WTC11 (cell line): ENCODE measurements at places on chromosomes 6 and 20.
A peak's percentile ranks its signal among the peaks of the same experiment; 100 is the strongest.

GRCh38 chr6:33248643-33248931 is 23.1 kb downstream of the VPS52 start:
- DNase-seq: no peak

GRCh38 chr6:12101048-12101447 is 88.9 kb downstream of the HIVEP1 start:
- no peak for DNase-seq

DNA sequence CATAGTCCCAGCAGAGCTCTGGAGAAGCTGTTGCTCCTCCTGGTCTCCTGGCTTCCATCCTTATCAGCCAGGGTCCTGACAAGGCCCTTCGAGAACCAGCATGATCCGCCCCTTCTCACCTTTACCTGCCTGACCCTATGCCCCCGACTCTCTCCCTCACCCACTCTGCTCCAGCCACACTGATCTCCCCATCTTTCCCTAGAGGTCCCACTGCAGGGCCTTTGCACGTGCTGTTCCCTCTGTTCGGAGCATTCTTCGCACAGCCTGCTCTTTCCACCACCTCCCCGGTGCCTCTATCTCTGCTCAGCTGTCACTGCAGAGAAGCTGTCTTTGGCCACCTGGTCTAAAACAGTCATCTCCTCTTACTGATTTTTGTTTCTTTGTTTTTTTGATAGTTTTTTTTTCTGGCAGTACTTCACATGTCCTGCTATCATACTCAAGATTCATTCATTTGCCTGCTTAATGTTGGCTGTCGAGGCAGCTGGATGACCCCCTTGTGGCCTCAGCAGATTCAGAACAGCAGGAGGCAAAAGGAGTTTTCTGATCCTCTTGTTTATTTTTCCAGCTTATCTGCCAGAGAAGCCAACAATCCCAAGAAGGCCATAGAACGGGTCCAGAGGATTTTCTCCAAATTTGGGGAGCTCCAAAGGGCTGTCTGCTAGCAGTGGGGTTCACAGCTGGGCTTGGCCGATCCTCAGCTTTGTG is 1.6 kb upstream of the PTGIS start:
- DNase-seq: no peak

GRCh38 chr6:168128631-168129291 is 49.7 kb upstream of the FRMD1 start:
- DNase-seq: no peak

DNA sequence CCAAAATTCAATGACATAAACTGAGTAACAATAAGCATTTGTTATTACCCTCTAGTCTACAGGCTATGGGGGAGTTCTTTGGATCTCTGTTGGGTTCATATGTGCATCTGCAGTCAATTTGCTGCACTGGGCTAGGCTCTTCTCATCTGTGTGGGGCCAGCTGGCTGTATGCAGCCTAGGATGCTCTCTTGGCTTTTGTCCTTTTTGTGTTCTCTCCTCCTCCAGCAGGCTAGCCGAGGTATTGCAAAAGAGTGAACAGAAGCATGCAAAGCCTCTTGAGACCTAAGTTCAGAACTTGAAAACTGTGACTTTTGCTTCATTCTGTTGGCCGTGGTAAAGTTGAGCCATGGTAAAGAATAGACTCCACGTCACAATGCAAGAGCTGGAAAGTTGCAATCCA is 62.8 kb upstream of the FOXO3 start:
- peak; percentile 58 for DNase-seq

DNA sequence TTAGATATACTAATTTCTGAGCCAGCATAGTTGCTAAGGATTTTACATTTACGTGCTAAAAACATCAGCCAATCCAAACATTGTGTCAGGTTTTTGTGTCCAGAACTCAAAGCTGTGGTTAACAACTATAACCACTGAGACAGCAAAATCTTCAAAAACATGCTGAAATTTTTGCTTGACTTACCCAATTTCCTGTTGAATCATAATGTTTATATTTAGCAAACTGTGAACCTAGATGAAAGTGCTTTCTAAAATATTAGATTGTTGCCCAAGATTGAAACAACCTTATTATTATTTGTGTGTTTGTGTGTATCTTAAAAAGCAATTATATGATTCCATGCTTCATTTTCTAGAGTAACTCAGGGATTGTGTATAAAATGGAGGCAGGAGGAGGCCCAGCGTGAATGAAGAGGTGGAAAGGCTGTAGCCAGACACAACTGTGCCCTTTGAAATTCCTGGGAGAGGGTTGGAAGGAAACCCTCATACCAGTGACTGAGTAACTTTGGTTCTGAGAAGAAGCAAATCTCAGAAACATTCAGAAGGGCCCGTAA is 48.0 kb downstream of the ARMC2 start:
- DNase-seq: no peak

DNA sequence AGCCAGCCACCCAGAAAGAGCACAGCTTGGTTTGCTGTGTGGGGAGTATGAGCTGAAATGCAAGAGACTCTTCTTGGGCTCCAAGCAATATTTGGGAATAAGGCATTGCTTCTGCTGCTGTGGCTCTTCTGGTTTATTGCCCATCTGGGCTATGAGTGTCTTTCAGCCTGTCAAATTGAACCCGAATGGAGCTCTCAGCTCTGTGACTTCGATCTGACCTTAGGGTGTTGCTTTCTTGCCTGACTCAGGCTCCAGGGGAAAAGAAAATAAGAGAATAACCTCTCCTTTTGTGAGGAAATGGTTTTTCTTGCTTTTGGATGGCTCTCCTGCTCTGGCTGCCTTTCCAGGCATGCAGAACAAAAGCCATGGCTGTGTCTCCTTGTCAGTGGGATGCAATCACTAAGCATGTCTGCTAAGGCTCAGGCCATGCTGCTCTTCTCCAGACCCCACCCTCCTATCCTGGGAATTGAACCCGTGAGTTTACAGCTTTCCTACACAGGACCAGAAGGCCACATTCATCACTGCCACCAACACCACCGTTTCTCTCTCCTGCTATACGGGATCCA is 169.4 kb upstream of the JAG1 start:
- DNase-seq: no peak

GRCh38 chr20:50333812-50334211 is 143.2 kb downstream of the CEBPB start:
- no peak for DNase-seq

DNA sequence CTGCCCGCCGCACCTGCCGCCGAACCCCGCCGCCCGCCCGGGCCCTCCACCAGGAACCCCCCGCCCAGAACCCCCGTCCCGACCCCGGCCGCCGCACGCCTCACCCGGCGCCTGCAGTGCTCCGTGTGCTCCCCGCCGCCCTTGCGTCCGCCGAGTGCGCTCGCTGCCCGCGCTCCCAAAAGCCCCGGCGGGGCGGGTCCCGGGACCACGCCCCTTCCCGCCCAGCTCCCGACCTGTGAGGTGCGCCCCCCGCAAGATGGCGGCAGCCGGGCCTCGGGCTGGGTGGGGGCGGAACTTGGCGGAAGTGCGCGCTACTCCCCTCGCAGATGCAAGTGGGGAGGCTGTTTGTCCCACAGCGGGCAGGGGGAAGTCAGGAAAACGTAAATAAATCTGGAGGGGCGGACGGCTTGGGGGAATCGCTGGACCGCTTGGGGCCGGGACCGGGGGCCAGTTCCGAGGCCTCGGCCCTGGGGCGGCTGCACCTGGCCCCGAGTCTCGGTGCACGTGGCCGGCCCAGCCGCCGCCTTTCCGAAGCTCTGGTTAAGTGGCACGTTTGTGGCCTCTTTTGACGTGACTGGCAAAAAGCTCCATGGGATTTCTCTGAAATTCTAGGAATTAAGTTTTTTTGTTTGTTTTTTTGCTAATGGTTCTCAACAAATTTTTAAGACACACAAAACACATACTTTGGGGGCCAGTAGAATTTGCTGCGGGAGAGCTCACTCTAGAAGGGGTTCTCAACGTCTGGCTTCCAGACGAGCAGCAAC is at the start of gene EZR:
TSS of gene EZR (minus strand) at position 156 of the 764 bp plus-strand sequence. CDS start 1,275 bp downstream, outside the sequence.
- DNase-seq: peak; percentile 86

DNA sequence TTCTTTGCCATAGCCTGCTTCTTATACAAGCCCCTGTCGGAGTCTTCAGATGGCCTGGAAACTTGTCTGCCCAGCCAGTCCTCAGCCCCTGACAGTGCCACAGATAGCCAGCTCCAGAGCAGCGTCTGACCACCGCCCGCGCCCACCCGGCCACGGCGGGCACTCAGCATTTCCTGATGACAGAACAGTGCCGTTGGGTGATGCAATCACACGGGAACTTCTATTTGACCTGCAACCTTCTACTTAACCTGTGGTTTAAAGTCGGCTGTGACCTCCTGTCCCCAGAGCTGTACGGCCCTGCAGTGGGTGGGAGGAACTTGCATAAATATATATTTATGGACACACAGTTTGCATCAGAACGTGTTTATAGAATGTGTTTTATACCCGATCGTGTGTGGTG is 29.5 kb downstream of the SLCO4A1 start:
- DNase-seq: no peak

DNA sequence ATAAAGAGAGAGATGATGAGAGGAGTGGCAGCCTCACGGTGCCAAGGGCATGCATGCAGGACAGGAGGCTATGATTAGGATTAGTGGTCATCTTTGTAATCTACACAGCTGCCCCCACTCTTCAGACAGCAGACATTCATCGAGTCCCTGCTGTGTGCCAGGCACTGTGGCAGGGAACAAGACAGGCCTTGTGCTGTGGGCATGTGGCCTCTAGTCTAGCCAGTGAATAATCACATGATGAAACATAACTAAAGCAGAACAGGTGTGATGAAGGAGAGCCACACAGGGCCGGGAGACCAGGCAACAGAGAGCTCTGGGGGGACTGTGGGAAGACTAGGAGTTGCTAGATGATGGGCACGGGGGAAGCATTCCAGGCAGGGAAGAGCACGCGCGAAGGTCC is 22.2 kb downstream of the TOX2 start:
- DNase-seq: no peak

GRCh38 chr6:150327117-150327774 is 41.6 kb upstream of the IYD start:
- DNase-seq: no peak

GRCh38 chr6:33595001-33595846 is 15.1 kb upstream of the BAK1 start:
- DNase-seq: no peak

GRCh38 chr6:15352845-15353244 is 107.0 kb downstream of the JARID2 start:
- DNase-seq: no peak

DNA sequence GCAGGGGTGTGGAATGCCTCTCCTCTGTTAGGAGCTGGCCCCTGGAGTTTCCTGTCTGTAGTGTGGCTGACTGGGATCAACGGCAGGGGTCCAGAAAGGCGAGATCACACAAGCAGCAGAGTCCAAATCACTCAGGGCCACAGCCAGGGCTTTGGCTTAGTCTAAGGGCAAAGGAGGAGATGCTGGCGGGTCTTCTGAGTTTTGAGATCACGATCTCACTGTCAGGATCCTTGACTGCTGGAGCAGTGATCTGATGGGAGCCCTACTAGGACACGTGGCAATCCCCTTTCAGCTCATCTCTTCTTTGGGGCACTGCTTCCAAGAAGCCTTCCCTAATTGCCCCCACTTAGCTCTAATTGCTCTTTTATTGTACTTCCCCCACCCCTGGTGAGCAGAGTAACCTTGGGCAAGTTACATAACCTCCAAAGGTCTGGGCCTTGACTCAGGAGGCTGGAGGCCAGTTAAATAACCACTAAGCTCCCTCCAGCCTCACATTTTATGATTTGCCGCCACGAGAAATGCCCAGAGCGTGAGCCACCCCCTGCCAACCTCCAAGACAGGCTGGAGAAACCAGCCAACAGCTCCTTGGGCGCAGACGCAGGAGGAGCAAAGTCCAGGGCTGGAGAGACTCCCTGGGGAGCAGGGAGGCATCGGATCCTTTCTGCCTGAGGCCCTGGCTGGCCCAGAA is 12.0 kb downstream of the KCNK5 start:
- DNase-seq: no peak

DNA sequence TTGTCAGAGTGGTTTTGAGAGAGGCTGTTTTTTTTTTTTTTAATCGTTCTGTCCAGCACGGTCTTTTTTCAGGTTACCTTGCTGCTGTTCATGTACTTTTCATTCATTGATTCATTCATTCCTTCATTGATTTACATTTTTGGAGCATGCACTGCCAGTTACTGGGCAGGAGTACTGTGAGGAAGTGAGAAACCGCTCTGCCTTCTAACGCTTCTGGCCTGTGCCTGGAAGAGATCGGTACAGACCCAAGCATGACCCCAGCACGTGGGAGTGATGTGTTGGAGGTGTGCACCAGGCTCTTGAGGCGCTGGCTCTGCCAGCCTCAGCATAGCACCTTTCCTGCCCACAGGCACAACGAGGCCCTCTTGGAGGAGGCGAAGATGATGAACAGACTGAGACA is 9.1 kb downstream of the RIPK1 start:
- DNase-seq: no peak

- no peak for DNase-seq
Observed at GRCh38 chr6:150099546-150099945, 30.6 kb upstream of the ULBP3 start.

GRCh38 chr6:115680621-115681020 is 380.1 kb downstream of the FRK start:
- no peak for DNase-seq

- no peak for DNase-seq
Observed at GRCh38 chr20:25046181-25046641, 11.7 kb downstream of the ACSS1 start.

DNA sequence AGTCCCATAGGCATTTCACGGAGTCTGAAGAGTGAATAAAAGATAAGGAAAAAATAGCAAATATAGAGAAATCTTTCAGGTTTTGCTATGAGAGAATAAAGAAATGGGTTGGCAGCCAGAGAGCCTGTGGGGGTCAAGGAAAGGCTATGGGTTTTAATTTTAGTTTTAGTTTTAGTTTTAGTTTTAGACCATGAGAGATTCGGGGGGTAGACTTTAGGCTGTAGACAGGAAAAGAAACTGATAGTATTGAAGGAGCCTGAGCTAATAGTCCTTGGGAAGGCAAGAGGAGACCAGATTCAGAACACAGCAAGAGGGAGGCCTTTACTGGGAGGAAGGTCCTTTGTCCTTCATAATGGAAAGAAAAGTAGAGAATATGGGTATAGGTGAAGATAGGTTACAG is 19.3 kb downstream of the DOP1A start:
- no peak for DNase-seq

GRCh38 chr6:125658759-125659431 is 90.5 kb upstream of the HEY2 start:
- no peak for DNase-seq

DNA sequence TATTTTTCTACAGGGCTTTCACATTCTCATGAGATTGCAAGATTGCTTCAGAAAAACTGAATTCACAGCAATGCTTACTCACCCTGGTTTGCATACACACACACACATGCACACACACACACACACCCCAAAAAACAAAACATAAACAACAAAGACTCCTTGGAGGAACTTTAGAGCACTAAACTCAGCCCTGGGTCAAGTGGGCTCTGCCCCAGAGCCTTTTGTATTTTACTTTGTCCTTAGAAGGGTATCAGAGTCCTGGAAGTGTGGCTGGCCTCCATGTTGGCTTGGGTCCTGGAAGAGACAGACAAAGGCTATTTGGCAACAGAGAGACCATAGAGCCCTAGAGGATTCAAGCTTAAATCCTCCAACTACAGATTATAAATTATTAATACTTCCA is 8.0 kb upstream of the CST9 start:
- no peak for DNase-seq

GRCh38 chr6:11426571-11426970 is 111.0 kb upstream of the TMEM170B start:
- DNase-seq: no peak

- DNase-seq: no peak
Observed at GRCh38 chr6:17219098-17219497, 62.1 kb upstream of the RBM24 start.
